ENCODE measurements at places on chromosomes 5 and 9. TPM values are rescaled to one million over a fixed set of nuclear protein-coding genes. Genes with fewer than 3 reads are reported as not detected.

DNA sequence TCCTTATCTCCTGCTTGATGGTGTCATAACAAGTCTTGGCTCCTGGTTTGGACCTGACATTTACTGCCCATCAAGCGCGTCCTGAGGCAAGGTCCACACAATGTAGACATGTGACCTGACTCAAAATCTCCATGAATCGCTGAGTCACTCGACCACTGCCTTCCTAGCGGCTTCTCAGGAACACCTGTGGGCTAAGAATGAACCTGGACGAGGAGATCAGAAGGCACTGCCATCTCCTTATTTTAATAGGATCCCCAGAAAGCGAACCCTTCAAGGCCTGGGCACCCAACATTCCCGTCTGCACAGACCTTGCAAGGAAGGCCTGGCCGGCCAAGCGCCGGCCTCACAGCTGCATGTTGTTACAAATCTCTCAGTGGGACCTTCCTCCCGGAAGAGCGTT lies 60.6 kb upstream of the IRX1 start:
- DNase-seq: no peak

GRCh38 chr9:134301387-134302129 lies 24.7 kb upstream of the RXRA start:
- DNase-seq: no peak

DNA sequence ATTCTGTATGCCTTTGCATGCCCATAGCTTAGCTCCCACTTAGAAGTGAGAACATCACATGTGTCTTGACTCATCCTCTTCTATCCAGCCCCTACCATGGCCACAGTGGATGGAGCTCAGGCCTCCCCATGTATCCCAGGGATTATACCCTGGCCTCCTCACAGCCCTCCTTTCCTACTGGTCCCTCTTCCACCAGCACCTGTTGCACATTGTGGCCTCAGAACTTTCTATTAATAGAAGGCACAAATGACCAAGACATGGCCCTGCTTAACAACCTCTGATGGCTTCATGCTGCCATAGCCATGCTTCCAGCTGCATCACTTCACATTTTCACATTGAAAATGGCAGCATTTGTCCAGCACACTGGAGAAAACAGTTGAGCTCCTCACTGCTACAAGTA lies 315.4 kb downstream of the CDK5RAP2 start:
- DNase-seq: no peak

DNA sequence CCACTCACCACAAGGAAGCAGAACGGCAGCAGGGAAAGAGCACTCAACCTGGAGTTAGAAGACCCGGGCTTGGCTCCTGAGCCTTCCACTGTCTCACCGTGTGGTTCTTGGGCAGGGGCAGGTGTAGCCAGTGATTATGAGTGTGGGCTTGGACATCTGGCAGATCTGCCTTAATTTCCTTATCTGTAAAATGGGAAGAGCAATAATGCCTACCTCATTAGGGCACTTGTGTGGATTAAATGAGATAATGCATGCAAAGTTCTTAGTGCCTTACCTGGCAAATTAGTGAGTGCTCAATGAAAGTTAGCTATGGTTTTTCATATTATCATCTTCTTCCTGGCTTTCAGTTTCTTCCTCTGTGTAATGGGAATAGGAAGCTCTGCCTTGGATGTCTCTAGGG lies 28.1 kb upstream of the COL15A1 start:
- DNase-seq: no peak

- DNase-seq: no peak
Observed at GRCh38 chr5:157930710-157931109, 71.8 kb upstream of the CLINT1 start.

DNA sequence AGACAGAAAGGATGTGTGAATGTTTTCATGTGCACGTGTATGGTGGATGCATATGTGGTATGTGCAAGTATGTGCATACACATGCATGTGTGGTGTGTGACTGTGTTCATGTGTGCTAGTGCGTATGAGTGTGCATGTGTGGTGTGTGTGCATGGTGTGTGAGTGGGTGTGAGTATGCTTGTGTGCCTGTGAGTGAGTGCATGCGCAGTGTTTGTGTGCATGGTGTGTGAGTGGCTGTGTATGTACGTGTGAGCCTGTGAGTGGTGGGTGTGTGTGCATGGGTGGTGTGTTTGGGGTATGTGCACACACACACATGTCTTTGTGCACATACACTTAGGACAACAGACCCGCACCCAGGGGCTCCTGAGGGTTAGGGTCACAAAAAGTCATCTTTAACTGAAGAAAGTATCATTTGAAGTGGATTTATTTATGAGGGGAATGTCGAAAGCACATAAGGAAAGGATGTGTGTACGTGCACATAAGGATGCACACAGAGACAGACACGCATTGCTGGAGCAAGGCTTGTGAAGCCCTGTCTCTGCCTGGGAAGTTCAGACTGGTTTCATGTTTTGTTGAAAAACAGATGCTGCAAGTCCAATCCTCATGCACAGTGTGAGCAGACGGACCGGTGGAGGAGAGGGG lies 237.0 kb downstream of the SYK start:
- no peak for DNase-seq

GRCh38 chr5:126186210-126186609 lies 237.0 kb upstream of the GRAMD2B start:
- DNase-seq: no peak

The ABO gene
- not detected for polyA plus RNA-seq

The RASGRF2 gene
- polyA plus RNA-seq: 2.2 TPM

The CCDC152 gene
- polyA plus RNA-seq: not detected

The SCGB3A2 gene
- polyA plus RNA-seq: not detected

The CCDC171 gene
- 1.0 TPM for polyA plus RNA-seq

The SOHLH1 gene
- polyA plus RNA-seq: not detected

The FGF10 gene
- not detected for polyA plus RNA-seq

Data from A549 (cell line).